ENCODE measurements at places on chromosomes 2 and 18.

DNA sequence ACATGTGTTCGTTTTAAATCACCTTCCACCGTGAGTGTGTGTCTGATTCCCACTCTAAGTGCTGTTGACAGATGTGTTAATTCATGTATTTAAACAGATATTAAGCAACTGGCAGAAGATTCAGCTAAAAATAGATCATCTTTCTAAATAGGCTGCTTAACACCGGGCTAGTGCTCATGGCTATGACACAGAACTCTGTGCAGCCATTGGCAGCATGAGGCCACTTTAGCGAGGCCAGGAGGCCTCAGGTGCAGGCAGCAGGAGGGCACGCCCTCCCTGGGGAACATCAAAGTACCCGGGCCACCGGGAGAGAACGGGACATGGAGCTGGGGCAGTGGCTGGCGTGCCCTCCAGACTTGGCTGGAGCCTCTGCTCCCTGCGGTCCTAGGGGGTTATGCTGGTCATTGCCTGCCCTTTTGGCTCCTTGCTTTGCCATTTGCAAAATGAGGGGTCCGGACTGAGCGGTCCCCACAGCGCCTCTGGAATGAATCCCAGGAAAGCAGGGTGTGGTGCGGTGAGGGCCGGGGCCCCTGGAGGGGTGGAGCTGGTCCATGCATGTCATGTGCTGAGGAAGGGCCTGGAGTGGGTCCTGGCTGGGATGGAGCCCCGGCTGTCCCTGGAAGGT, 62.8 kb upstream of the HDAC4 start:
- no peak for DNase-seq

DNA sequence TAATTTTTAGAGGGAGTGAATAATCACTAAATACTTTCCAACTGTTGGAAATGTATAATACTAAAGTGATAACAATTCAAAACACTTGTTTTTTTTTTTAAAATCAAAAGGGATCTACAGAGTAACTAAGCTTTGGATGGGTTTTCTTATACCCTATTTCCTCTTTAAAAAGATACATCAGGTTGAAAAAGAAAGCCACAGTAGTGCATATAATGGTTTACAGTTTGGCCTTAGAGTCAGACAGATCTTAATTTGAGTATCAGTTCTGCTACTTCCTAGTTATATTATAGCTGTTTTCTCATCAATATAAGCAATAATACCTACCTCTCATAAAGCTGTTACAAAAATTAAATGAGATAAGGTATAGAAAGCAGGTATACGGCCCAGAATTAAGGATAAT, 28.5 kb downstream of the PSME4 start:
- no peak for DNase-seq

- DNase-seq = no peak
These were observed 195.5 kb downstream of the TTC32 start for GRCh38 chr2:19706332-19706731.

- DNase-seq = no peak
These were observed 141.1 kb downstream of the DCC start for GRCh38 chr18:52481116-52481515.

GRCh38 chr18:74745633-74746403, 148.1 kb downstream of the ZNF407 start:
- DNase-seq = no peak
